ENCODE measurements at places on chromosomes 1 and 21.

DNA sequence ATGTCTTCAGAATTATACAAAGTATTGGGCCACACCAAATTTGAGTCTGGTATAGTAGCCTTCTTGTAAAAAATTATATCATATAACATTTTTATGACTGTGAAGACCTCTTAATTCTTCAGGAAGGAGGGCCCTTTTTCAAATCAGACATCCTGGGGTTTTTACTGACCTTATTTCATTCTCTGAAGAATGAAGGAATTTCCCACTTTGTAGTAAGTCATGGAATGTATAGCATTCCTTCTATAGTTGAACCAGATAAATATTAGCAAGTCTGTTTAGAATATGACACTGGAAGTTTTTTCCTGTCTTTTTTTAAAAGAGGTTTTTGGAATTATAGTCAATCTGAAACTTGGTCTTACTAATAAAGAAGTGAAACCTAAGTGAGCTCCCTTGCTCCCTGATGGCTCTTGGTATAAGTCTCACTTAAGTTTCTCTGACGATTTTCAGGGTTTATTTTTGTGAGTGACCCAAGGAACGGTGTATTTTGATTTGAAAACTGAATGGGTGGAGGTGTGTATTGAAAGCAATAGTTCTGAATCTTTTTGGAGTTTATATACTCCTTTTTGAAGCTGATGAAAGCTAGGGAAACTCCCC lies 23.7 kb downstream of the SNX27 start:
- no peak for DNase-seq

DNA sequence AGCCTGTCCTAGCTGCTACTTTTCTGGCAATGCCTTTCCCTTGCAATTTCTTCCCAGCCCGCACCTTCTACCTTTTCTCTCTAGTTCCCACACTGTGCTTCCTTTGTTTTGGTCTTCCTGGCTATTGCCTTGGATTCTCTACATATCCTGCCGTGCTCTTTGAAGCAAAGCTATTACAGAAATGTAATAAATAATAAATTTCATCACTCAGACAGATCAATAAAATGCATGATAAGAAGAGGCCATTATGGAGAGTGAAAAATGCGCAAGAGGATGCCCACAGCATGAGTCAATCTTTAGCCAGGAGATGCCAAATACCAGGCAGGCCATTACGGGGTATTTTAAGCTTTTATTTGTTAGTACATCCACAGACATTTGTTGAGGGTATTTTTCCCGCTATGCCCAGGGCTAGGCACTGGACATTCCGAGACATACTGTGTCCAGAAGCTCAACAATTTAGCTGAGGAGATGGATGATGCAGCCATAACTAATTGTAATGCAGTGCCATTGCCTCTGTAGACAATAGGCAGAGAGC lies 163.6 kb downstream of the ST6GALNAC3 start:
- no peak for DNase-seq

DNA sequence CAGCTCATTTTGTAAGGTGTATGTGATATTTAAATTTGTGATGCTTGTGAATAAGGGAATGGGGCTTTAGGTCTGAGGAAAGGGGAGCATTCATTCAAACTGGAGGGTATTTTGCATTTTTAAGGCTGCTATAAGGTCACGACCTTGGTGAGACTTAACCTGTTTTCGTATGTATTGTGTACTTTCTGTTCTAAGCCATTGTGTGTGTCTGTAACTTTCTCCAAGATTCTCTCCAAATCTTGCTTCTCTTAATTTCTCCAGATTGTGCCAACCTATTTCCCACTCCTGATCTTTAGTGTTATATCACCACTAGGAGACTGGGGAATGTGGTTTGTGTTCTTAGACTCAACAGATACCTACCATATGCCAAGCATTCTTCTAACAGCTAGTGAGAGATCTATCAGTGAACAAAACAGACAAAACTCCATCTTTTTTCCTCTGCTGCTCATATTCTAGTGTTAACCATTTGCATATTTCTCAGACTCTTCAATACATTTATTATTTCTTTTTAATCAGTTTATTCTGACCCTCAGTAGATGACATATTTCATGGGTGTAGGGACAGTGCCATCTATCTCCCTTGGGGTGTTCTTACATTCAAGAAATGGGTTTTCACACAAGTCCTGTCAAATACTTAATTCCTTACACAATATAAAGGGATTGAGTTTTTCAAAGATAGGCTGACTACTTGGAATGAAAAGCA lies 27.5 kb downstream of the ATP1B1 start:
- DNase-seq, result peak; percentile 31

DNA sequence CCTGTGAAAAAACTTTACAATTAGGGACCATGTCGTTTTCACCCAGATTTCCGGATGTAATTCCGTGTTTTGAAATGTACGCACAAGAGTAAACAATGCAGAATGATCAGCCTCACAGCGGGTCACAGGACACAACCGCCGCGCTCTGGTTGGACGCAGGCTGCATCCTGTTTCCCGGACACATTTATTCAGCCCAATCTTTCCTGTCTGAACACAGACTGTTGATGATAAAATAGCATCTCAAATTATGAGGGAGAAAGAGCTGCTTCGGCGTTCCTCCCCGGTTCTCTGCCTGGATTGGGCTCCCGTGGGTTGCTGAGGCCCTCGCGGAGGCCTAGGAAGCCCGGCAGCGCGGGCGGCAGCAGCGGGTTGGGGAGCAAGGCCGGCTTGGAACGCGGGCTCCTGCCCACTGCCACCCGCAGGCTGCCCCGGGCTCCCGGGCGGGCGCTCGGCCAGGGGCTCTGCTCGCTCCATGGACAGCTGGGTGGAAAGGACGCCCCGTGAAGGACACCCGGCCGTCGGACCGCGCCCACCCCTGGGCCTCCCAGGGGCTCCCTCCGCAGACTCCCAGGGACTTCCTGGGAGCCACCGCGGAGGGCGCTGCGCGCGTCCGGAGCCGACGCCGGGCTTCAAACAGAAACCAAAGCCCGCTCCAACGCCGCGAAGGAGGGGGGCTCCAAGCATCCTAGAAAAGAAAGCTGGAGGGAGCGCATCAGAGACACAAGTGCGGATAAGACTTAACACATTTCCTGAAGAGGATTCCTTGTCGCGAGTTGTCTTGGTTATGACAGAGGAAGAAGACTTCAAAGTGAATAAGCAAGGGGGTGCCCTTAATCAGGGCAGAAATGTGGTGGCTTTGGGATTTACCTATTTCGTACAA lies 122.3 kb downstream of the ESRRG start:
- DNase-seq, result peak; percentile 86

GRCh38 chr1:114833421-114833820 lies 21.2 kb upstream of the SYCP1 start:
- no peak for DNase-seq

DNA sequence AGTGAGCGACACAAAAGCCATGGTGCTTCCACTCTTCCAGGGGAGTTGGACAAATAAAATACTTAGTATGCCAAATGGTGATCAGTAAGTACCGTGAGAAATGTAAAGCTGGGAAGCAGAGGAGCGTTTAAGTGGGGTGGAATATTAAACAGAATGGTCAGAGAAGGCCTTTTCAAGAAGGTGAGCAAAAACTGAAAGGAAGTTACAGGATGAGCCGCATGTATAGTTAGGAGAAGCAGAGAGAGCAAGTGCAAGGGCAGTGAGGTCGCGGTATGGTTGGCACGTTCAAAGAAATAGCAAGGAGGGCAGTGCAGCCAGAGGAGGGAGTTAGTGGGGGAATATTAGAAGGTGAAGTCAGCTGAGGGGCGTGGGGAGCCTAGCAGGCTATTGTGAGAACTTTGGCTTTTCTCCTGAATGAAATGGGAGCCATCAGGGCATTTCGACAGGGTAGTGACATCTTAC lies 748 bp upstream of the ATP6V0B start:
- DNase-seq, result peak; percentile 14

GRCh38 chr1:41409825-41410224 lies 48.6 kb downstream of the FOXO6 start:
- DNase-seq, result no peak

- DNase-seq, result no peak
These were observed 32.9 kb downstream of the GADD45A start for GRCh38 chr1:67717876-67718275.

GRCh38 chr1:14787604-14788003 lies 189.1 kb downstream of the KAZN start:
- no peak for DNase-seq

GRCh38 chr21:42784276-42784675 lies 95.1 kb downstream of the WDR4 start:
- DNase-seq, result no peak

DNA sequence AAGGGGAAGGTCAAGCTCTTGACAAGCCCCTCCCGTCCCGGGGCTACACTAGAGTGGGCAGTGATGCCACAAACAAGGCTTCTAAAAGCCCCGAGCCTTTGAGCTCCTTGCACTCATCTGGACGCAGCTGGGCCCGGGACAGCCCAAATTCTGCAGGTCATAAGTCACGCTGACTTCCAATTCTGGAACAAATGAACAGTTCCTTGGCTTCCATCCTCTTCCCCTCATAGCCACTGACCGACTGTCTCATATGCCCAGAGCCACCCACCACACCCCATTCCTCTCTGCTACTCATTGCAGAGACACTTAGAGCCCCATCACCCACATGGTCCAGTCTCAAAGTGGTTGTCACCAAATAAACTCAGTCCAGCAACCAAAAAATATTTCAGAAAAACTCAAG lies 32.8 kb upstream of the PRELP start:
- DNase-seq, result no peak

DNA sequence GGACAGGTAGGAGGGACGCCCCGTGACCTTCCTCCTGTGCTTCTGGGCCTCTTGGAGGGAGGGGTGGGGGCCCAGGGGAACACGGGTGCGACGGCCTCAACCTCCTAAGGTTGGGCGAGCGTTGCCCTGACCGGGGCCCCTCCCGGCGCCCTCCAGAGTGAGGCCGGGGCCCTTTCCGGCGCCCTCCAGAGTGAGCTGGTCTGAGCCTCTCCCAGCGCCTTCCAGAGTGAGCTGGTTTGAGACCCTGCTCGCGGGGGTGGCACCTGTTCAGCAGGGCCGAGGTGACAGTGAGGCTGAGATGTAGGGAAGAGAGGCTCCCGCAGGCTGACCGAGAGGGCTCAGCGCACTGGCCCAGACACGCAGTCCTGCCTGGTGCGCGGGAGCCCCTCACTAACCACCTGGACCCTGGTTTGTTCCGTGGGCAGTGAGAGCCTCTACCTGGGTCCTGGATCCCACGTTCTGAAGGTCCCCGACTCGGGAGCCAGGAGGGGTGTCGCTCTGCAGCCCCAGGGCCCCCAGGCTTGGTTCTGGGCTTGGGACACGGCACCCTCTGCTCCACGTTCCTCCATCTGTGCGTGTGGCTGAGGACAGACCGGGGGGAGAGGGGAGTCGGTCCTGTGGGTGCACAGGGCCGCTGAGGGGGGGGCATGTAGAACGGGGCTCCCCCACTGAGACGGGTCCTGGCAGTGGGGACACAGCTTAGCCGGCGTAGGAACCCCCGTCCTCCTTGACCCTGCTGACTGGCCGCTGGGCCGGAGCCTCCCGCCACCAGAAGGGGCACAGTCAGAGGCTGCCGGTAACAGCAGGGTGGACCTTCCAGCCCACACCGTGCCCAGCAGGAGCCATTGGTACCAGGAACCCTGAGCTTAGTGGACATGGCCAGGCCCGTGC lies 1.4 kb downstream of the COL6A1 start:
- no peak for DNase-seq

DNA sequence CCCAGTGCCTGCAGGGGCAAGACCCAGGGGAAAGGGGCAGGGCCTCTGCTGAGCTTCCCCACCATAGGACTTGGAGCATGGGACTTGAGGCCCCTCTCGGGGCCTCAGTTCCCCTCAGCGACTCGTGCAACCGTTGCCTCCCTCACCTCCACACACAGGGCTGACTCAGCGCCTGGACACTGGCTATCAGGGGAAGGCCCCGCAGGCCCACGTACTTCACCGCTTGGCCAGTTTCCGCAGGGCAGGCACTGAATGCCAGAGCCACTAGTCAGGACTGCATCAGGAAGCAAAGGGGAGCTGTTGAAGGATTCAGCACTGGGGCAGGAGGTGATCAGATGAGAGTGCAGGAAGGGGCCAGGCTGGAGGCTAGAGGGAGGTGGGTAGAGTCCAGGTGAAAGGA lies 15.5 kb upstream of the FAM131C start:
- DNase-seq, result peak; percentile 87

DNA sequence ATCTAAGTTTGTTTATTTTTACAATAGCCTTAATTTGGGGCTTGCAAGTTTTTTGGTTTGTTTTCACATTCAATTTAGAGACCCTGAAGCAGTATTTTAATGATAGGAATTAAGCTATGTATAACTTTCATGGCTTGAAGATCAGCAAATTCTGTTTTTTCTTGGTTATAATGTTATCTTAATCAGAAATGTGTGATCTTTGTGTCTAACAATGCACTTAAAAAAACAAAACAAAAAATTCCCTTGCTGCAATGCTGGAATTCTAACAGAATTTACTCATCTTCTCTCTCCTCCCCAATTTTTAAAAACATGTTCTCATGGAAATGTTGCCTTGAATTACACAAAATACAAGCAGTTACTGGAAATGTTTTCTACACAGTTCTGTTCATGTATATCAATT lies 113.1 kb downstream of the OLFML2B start:
- DNase-seq, result peak; percentile 29

- DNase-seq, result peak; percentile 24
These were observed 146.9 kb downstream of the MIS18A start for GRCh38 chr21:32131960-32132359.

GRCh38 chr1:175152006-175152652 lies 40.4 kb downstream of the KIAA0040 start:
- DNase-seq, result peak; percentile 44
